ENCODE measurements at places on chromosomes 4 and X. TPM values are rescaled to one million over a fixed set of nuclear protein-coding genes. Genes with fewer than 3 reads are reported as not detected.
A peak's percentile ranks its signal among the peaks of the same experiment; 100 is the strongest.

The VCX3B gene
- 0.30 TPM for polyA plus RNA-seq

DNA sequence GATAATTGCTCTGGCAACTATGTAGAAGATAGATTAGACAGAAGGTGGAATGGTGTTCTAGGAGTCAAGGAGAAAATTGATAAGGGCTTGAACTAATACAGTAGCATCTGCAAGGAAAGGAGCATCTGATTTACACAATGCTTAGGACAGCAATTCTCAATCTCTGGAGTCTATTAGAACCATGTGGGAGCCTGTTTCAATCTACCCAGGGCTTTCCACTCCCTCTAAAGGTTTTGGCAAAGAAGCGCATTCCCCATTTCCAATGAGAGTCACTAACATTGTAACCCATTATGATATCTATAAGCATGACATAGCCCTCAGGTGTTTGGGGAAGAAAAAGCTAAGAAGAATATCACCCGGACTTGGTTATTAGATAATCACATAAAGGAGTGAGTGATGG is 168.2 kb downstream of the COL25A1 start:
- no peak for DNase-seq

The RIPPLY1 gene
- 2.6 TPM for polyA plus RNA-seq

- DNase-seq = no peak
These were observed 1491.8 kb upstream of the IGFBP7 start for GRCh38 chr4:58602022-58602421.

The PPP1R2C gene
- polyA plus RNA-seq = not detected

GRCh38 chrX:1564750-1565683 is 26.4 kb upstream of the AKAP17A start:
- no peak for DNase-seq

DNA sequence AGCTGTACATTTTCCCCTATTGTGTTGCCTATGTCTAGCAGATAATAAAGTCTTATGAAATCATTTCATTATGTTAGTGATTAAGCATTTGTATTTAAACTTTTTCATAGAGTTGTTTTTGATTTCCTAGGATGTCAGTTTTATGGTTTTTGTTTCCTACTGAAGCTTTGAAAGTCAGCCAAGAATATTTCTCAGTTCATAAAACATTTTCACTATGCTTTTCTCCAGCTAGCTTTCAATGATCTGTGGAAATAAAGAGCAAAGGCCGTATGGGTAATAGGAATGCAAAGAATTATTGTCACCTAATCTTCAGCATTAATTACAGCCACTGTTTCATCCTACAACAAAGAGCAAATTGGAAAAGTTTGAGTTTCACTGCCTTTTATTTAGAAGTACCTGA is 145.7 kb upstream of the NUDT6 start:
- DNase-seq = no peak

GRCh38 chr4:93319041-93319440 is 509.5 kb upstream of the ATOH1 start:
- DNase-seq = no peak

DNA sequence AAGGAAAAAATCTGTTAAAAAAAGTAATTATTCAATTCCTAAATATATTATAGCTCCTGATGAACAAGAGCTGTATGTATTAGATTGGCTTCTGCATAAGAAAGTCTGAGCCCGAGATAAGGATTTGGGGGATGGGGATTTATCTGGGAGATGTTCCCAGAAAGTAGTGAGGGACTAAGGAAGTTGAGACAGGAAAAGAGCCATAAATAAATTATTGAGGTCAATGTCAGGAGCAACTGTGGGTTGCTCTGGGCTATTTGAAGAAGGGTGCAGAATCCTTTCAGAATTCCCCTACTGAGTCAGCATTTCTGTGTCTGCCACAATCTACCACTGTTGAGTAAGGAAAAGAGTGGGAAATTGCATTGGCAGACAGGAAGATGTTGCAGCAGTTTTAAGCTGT is 3.1 kb upstream of the TDO2 start:
- no peak for DNase-seq

The FOXR2 gene
- polyA plus RNA-seq = not detected

The FGF2 gene
- 7.6 TPM for polyA plus RNA-seq

The ESX1 gene
- not detected for polyA plus RNA-seq

The C4orf51 gene
- polyA plus RNA-seq = not detected

The RPS6KA3 gene
- polyA plus RNA-seq = 26.2 TPM

- DNase-seq = no peak
These were observed 563.1 kb downstream of the INPP4B start for GRCh38 chr4:142282870-142283431.

- DNase-seq = no peak
These were observed 72.7 kb downstream of the FRMPD4 start for GRCh38 chrX:12210971-12211370.

The PNMA6F gene
- polyA plus RNA-seq = 0.08 TPM

DNA sequence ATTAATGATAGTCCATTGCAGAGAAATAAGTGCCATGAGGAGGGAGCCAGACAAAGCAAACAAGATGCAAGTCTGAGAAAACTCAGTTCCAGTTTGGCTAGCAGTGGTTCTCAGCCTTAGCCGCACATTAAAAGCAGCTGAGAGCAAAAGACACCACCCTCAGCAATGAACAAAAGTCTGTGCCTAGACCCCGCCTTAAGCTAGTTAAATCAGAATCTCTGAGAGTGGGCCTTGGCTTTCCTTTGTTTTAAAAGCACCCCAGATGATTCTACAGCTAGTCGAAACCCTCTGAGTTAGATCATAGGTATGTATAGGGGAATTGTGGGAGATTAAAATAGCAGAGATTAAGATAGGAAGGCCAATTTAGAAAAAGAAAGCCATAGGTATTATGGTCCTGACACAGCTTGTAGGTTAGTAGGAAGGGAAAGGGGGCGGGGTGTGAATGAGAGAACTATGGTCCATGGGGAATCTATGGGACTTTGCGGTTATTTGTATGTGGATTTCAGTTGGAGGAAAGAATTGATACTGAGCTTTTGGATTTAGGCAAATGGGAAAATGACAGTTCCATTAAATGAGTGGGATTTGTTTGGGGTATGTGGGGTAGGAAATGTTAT is 12.0 kb downstream of the SPRY1 start:
- DNase-seq = no peak

The CT45A10 gene
- polyA plus RNA-seq = not detected

The SLC9B1 gene
- 3.1 TPM for polyA plus RNA-seq

The SNCA gene
- 45.8 TPM for polyA plus RNA-seq

The GLRA3 gene
- 0.14 TPM for polyA plus RNA-seq

GRCh38 chr4:169661761-169662160 is 41.4 kb downstream of the CLCN3 start:
- DNase-seq = no peak

- no peak for DNase-seq
These were observed 215.3 kb upstream of the AR start for GRCh38 chrX:67328476-67328875.

DNA sequence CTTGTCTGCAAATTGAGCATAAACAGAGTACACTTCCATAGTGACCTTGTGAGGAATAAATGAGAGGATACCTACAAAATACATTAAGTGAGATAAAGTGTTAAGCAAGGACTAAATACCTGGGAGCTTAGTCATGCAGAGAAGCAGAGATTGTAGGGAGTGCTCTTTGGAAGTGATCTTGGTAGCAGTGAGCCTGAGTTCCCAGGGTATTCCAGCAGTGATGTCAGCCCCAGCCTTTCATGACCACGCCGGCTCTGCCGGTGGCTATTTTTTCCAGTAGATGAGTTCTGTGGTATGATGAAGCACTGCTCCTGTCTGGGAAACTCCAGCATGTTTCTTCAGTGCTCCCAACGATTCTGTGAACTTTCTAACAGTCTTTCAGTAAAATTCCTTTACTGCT is 391.5 kb upstream of the IGFBP7 start:
- no peak for DNase-seq

The LRP2BP gene
- 4.5 TPM for polyA plus RNA-seq

DNA sequence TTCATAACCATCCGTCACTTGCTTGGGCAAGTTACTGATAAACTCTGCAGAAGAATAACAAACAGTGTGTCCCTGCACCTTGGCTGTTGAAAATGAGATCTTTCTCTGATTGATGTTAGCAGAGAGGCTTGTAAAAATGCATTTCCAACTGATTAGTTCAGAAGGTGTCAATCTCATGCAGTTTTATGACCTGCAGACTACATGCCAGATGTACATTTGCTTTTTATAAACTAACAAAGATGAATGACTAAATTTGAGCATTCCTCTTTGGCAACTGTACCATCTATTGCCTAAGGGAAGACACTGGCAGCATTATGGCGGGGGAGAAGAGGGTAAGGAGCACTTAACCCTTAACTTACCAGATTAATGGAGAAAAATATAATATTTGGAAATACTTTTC is 192.8 kb downstream of the DCTD start:
- no peak for DNase-seq

The BCLAF3 gene
- 12.5 TPM for polyA plus RNA-seq

GRCh38 chr4:137526681-137527080 is 5.6 kb downstream of the PCDH18 start:
- DNase-seq = no peak

GRCh38 chrX:15472531-15472930 is 20.6 kb downstream of the PIR start:
- DNase-seq = no peak

The TRIM75 gene
- not detected for polyA plus RNA-seq

- no peak for DNase-seq
These were observed 74.5 kb downstream of the SYTL5 start for GRCh38 chrX:38080808-38081207.

The CBLL2 gene
- polyA plus RNA-seq = not detected

DNA sequence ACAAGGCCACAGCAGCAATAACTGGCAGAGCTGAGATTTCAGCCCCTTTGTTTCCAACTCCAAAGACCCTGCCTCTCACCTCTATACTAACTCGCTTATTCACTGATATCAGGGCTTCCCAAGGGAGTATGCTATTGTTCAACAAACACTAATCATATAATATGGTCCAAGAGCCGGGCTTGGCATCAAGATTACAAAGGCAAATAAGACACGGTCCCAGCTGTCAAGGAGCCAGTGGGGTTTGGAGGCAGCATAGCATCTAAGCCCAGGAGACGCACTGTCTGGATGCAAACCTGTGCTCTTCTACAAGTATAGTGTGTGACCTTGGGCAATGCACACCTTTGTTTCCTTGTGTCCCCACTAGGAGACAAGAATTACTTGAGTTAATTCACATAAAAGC is 28.7 kb downstream of the PAPSS1 start:
- DNase-seq = no peak

The GABRG1 gene
- 0.07 TPM for polyA plus RNA-seq

The RIBC1 gene
- 5.6 TPM for polyA plus RNA-seq

GRCh38 chr4:8353912-8354453 is 84.4 kb downstream of the HTRA3 start:
- no peak for DNase-seq

The RBM47 gene
- 83.6 TPM for polyA plus RNA-seq

GRCh38 chrX:3712870-3713224 is 602 bp downstream of the PRKX start:
- DNase-seq = no peak

DNA sequence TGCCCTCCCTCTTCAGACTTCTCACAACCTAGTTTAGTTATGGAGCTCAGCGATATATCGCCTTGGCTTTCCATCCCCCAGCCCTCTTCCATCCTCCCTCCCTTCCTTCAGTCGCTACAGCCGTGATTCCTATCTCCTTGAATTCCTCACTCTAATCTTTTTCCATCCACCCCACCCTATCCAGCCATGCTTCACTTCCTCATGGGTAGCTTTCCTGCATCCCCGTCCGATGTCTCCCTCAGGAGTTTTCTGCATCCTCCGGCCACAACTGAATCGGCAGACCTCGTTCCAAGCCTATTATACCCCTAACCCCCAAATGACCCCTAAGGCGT is 456 bp downstream of the SNX12 start:
- DNase-seq = no peak

DNA sequence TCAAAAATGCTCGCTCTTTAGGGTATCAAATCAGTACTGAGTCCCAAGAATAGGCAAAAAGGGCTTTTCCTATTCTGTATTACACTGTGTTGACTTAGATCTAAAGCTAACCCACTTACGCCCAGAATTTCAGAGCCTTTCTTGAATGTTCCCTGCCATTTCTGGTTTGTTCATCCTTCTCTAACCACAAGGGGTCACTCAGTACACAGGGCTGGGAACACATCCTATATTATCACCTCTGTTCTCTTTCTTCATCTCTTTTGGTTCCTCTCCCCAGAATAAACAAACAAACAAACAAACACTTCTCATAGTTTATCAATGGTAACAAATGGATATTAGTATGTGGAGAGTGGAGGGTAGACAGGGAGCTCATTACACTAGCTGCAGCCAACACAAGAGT is 25.5 kb upstream of the MORC4 start:
- peak; percentile 1 for DNase-seq

DNA sequence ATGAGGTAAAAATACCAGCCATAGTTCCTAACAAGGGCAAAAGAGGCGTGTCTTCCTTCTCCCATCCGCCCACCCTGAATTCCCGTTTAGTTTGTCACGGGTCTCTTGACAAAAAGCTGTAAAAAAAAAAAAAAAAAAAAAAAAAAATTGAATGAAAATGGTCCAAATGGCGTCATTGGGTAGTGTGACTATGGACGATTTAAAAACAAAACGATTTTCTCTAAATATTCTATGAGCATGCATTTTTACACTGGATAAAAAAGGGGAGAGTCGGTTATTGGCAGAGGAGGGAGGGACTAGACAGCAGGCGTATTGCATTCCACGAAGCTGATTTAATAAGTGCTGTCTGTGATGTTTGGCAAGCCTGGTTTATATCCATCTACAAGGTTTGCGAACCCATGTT is at the start of gene FAM133A:
Gene FAM133A (plus strand): TSS at position 338 of the 403 bp plus-strand sequence. CDS start 35,214 bp downstream, outside the sequence.
- DNase-seq = peak; percentile 6

The NUP54 gene
- polyA plus RNA-seq = 61.7 TPM
